ENCODE measurements at places on chromosomes 7 and 10.

- DNase-seq = no peak
Observed at GRCh38 chr7:153030976-153031375, 271.4 kb downstream of the ACTR3B start.

DNA sequence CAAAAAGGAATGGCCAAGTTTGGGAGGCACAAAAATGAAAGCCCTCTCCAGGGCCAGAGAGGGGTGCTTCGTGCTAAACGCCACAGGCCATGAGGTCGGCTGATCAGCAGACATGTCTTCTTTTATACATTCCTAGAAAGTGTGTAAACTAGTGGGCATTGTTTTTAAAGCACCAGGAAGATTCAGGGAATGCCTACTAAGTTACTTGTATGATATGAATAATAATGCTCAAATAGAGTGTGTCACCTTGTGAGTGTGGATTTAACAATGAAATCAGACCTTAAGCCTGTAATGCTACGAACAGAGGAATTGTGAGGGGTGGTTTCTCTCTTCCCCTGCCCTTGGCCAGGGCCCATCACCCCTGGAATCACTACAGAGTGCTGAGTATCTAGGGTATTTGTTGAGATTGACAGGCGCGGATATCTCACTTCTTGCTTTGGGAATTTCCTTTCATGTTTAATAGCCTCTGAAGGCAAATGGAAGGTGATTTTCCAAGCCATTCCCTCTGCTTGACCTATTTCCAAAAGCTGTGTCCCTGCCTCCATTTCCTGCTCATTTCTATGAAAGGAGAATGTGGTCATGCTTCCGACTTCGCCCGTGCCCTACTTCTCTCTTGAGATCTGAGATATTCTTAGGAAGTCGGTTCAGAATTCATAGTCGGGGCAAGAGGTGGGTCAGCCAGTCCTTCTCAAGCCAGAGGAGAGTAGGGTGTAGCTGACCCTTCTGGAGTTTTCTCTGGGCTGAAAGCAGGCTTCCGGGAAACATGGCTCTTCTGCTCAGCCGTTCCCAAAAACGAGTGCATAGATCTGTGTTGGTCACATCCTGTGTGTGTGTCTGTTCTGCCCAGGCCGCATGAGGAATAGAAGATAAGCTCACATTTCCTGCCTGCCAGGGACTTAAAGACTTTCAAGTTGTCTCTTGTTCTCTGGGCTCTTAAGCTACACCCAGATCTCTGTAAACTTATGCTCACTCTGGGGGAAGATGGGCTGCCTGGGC, 167.8 kb upstream of the ITGB1 start:
- no peak for DNase-seq

- DNase-seq = peak; percentile 16
Observed at GRCh38 chr7:47852330-47853245, 95.7 kb downstream of the PKD1L1 start.

GRCh38 chr7:82221152-82221674, 222.4 kb downstream of the CACNA2D1 start:
- peak; percentile 15 for DNase-seq

GRCh38 chr7:88200789-88201188, 19.0 kb downstream of the SRI start:
- no peak for DNase-seq

GRCh38 chr10:24360282-24361127, 151.6 kb downstream of the KIAA1217 start:
- peak; percentile 79 for DNase-seq

DNA sequence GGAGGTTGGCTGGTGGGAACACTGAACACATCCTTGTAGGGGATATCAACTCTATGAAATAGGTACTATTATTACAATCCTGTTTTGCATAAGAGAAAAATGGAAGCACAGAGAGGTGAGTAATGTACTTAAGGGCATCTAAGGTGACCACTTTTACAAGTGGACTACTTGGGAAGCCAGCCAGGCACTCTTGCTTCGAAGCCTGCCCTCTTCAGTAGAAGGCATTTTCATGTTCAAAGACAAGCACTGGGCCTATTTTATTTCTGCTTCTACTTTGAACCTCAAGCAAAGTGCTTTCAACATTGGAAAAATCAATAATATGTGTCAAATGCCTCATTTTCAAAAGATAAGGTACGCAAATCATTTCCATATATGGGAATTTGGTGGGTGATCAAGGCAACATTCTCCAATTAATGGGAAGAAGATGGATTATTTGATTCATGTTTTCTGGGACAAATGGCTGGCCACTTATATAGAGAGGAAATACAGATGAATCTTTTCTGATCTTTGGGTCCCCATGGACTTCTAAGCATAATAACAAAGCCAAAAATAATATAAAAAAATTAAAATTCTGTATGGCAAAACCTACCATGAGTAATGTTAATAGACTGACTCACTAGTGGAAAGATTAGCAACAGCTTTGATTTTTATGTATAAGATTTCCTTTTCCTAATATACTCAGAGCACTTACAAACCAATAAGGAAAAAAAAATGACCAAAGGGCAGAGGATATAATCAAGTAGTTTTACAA, 270.2 kb downstream of the FRMD4A start:
- DNase-seq = peak; percentile 33

GRCh38 chr7:156174428-156174827, 362.2 kb upstream of the SHH start:
- DNase-seq = no peak

DNA sequence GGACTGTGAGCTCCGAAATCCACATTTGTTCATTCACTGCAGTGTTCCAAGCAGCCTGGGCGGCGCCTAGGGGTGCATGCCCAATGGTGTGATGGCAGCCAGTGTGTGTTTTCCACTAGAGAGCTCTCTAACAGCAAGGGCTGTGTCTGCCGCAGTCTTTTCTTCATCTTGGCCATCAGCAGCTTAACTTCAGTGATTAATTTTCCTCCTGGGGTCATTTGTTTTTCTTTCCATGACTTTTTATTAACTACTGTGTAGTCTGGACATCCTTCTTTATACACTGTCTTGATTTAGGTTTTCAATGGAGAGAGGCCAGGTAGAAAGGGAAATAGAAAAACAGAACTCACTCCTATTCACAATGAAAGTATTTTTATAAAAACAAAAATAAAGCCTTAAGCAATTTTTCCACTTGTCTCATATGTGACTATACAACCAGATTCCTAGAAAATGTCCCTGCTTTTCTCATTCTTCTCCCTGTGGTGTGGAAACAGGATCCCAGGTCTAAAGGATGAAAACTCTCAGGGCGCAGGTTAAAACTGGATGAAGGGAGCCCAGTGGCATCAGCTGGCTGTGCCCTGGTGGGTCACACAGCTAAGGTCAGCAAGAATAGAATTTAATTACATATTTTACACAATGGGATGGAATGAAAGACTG, 176.8 kb downstream of the PKD1L1 start:
- DNase-seq = no peak

GRCh38 chr7:66283003-66283920, 78.1 kb downstream of the TPST1 start:
- peak; percentile 91 for DNase-seq

- no peak for DNase-seq
Observed at GRCh38 chr10:114388275-114388674, 16.0 kb downstream of the AFAP1L2 start.

GRCh38 chr7:148575640-148576411, 14.7 kb upstream of the C7orf33 start:
- peak; percentile 64 for DNase-seq

- no peak for DNase-seq
Observed at GRCh38 chr7:97007583-97007861, 2.2 kb downstream of the DLX6 start.

- no peak for DNase-seq
Observed at GRCh38 chr10:27461312-27461711, 42.8 kb upstream of the RAB18 start.

DNA sequence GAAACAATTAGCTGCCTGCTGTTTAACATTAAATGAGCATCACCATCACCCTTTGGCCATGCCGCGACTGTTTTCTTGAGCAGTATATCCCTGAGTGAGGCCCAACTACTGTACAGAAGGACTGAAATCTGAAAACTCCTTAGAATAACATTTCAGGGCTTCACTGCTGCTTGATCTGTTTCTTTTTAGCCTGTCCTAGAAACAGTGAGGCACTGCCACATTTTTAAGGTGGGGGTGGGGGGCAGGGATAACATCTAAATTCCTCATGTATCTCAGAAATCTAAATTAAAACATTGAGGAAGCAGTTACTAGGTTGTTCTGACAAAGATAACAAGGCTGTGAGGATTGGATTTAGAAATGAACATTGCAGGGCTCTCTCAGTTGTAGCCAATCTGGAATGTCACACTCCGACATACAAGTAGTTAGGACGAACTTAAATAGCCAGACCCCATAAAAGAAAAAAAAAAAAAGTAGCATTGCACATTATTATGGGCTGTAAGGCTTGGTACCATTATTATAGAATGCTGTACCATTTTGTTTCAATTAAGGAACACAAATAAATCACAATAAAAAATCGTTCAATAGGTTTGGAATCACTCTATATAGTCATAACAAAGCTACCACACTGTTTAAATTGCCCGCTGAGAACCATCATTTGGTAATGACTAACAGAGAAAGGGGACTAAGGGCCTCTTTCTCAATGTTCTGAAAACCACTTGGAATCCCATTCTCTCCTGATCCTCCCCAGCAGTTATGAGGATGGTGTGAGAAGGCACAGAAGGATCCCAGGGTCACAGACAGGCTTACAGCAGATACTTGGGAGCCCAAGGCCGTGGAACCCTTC, 256.1 kb downstream of the INHBA start:
- DNase-seq = no peak

DNA sequence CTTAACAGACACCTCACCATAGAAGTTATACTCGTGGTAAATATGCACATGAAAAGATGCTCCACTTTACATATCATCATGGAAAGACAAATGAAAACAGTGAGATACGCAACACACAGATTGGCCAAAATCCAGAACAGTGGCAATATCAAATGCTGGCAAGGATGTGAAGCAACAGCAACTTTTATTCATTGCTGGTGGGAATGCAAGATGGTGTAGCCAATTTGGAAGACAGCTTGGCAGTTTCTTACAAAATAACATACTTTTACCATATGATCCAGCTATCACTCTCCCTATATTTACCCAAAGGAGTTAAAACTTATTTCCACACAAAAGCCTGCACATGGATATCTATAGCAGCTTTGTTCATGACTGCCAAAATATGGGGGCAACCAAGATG, 46.4 kb downstream of the SGCE start:
- no peak for DNase-seq

DNA sequence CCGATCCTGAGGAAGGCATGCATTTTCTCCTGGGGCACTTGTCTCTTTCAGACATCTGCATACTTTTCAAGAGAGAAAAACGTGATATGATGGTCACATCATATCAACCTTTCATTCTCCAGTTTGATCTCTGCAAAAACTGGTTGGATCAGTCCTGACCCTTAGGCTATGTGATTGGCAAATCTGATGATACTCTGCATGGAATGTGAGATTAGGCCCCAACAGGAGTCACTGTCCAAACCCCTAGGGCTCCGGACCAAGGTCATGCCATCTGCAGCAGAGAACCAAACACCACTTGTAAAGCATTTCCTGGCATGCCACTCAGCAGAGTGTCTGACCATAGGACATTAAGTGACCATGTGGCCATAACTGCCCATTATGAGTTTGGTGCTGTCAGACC, 8.6 kb downstream of the GCK start:
- no peak for DNase-seq

DNA sequence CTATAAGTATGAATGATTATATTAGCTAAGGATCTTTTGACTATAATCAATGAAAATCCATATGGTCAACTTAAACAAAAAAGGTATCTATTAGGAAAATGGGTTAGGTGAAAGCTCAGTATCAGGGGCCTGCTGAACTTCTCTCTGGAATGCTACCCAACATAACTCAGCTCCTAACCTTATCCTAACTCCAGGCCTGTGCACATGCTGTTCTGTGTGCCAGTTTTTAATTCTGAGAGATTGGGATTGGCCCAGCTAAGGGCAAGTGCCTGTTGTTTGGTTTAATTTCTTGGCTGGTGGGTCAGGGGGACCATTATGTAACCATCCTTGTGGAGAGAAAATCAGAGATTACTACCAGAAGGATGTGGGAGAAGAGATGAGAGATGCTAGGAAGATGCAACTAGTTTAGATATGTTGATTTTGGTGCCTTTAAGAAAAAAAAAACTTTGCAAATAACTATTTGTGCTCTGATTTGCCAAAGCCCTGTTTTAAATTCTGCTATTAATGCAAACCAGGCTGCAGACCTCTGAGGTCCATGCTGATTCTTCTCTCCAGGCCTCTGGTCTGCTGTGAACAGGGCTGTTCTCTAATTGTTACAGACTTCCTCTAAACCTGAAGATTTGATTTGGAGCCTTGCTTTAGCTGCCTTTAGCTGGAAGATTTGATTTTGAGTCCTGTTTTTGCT, 23.9 kb upstream of the HDAC9 start:
- DNase-seq = no peak

DNA sequence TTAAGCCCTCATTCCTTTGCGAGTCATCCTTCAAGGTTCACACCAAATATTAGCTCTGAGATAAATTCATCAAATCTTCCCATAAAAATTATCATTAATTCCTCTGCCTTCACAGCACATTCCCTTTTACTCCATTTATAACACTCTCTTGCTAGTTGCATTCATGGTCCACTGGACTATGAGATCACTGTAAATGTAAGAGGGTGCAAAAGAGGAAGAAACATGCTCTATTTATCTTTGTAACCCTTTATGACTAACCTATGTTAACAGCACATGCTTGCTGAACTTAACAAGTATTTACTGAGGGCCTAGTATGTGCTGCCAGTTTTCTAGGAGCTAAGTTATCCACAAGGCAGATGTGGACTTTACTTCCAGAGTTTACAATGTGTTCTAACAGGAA, 86.7 kb upstream of the TMEM168 start:
- no peak for DNase-seq

Measured in fibroblast of mammary gland (primary cell).